ENCODE measurements at places on chromosomes 7 and 10.
A peak's percentile ranks its signal among the peaks of the same experiment; 100 is the strongest.

- DNase-seq: no peak
Measured at GRCh38 chr7:28980451-28981160, 22.5 kb upstream of the TRIL start.

GRCh38 chr10:117014835-117015234 is 9.8 kb upstream of the SHTN1 start:
- DNase-seq: no peak

GRCh38 chr7:112876877-112877276 is 86.7 kb upstream of the TMEM168 start:
- peak; percentile 56 for DNase-seq

DNA sequence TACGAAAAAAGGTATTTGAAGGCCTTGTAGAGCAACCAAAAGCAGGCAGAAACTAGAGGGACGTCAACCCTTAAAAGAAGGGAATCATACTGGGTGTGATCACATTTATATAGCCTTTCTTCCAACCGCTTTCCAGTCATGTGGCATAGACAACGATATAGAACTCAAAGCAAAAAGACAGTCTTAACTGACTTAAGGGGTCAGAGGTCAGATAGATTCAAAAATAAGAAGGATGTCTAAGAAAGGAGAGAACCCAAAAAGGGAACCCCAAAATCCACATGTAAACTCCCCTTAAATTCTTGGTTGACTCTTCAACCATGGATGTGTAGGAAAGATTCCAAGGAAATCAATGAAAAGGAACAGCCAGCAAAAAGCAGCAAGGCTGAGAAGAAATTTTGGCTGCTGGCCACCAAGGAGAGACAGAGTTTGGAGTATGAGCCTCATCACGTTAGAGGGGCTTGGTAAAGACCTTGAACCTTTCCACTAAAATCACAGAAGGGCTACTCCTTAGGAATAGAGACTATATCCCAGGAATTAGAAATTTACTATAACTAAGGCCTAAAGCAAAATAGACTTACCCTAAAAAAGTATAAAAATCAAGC is 8.6 kb downstream of the BCAP29 start:
- no peak for DNase-seq

- no peak for DNase-seq
Measured at GRCh38 chr7:155682484-155682883, 38.0 kb downstream of the RBM33 start.

- peak; percentile 49 for DNase-seq
Measured at GRCh38 chr7:99707096-99707495, 27.3 kb upstream of the CYP3A5 start.

- no peak for DNase-seq
Measured at GRCh38 chr10:117047947-117048346, 43.0 kb upstream of the SHTN1 start.

DNA sequence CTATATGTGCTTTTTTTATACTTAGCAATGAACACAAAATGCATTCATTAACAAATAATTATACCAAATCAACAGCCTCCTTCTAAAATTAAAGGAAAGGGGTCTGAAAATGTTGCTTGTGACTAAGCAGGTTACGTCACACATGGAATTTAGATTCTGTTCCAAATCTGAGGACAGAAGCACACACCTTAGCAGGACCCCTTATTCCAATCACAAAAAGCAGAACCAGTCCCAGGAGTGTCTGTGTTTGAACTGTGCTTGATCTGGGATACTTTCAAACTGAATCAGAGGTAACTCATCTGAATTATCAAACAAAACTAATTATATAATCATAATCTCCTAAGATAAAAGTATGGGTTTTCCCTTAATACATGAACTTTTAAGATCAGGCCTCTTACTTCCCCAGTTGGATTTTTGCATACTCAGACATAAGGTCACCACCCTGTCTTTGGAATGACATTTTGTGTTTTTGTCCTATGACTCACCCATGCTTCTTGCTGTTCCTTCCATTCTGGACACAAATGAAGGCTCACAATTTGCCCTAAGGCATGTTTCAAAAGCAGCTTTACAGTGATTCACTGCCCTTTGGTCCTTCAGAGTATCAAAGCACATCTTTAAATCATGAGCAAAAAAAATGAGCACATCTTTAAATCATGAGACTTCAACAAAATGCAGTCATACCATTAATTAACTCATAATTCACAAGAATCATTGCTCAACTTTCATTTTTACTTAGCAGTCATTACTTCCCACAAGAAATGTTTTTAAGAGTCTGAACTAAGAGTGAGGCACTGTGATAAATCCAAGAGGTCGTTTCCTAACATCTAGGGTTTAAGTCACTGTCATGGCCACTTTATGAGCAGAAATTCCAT is 35.5 kb downstream of the SEMA3C start:
- DNase-seq: peak; percentile 98

DNA sequence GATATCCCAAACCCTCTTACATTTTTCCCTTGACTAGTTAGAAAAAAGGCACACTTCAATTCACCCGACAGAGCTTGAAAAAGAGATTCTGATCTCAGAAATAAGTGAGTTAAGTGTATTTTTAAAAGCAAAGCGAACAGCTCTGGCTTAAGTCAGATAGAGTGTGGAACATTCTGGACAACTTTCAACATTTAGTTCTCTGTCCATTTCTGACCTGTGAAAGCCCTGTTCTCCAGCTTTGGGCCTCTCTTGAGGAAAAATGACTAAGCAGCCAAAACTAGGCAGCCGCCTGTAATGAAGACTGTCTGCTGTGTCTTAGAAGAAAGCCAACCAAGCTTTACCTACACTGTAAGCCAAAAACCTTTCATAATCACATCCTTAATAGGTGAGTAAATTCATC is 50.5 kb downstream of the CDK6 start:
- peak; percentile 87 for DNase-seq

GRCh38 chr7:70704831-70705346 is 427.1 kb upstream of the GALNT17 start:
- peak; percentile 6 for DNase-seq

DNA sequence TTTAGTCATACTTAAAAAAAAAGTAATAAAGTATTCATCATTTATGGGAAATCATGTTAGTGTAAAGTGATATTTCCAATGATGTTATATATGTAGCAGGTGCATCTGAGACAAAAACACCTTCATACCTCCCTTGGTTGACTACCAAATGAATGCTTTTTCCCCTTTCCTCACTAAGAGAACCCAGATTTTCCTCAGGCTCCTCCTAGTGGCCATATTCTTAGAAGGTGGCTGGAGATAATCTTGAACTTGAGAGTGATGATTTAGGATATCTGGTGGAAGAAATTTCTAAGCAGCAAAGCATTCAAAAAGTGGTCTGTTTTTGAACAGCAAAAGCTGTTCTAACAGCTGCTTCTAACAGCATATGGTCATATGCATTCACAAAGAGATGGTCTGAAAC is 16.8 kb upstream of the DNAH11 start:
- DNase-seq: peak; percentile 9

- no peak for DNase-seq
Measured at GRCh38 chr10:47023237-47024045, 112.2 kb downstream of the PTPN20 start.

DNA sequence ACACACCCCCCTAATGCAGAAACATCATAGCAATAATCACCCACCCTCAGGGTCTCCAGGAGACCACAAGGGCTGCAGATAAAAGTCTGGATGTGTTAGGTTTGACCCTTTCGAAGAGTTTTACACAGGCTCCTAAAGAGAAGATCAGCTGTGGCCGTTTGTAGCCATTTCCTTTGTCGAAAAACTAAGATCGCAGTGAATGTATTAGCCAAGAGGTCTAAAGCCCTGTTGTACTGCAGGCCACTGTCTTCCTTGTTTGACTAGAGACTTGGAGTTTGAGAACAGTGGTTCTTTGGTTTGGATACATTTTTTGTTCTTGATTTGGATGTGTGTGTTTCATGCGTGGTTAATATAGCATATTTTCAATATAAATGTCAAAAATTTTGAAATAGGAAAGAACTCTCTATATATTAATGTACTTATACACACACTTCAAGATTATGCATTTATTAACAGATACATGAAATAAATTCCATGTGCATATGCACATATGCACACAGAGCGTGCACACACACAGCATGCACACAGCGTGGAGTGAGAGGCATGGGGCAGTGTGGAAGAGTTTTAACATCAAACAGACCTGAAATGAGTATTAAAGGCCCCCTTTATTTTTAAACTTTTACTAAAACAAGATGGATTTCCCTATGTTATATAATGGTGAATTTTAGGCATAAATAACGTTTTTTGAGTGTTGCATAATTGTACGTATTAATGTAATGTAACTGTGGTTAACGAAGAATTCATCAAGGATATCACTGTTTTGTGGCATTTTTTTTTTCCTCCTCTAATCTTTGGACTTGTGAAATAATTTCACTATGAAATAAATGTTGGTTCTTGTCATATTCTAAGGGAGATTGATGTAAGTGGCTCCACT is 2.2 kb downstream of the IKZF1 start:
- DNase-seq: no peak

DNA sequence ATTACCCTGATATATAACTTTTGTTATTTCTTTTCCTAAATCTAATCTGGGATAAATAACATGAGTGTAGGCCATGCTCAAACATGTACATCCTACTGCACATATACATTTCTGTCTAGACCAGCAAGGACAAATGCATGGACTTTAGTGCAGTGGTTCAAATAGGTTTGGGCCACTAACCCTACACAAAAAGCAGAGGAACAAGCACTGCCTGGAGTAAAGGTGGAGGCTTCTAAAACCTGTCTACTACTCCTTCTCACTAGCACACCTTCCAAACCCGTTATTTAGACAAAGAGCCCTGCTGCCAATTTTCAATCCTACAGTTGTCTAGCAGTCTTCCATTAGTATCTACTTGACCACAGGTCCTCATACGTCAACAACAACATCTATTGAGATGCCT is 34.8 kb downstream of the SGCE start:
- no peak for DNase-seq

DNA sequence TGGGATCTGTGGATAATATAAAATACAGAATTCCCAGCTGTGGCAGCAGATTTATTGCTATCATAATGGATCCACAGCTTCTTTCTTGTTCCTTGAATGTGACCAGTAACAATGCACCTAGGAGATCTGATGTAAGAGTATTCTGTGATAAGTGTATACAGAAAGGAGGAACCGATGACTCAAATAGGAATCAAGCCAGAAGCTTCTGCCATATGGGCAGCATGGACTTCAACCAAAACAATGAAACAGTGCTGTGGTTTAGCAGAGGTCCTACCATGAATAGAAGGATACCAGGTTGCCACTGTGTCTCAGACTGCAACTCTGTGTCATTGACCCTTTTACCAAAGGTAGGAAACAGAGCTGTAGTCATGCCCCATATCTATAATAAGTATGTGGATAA is 81.8 kb downstream of the PTPRZ1 start:
- peak; percentile 62 for DNase-seq

DNA sequence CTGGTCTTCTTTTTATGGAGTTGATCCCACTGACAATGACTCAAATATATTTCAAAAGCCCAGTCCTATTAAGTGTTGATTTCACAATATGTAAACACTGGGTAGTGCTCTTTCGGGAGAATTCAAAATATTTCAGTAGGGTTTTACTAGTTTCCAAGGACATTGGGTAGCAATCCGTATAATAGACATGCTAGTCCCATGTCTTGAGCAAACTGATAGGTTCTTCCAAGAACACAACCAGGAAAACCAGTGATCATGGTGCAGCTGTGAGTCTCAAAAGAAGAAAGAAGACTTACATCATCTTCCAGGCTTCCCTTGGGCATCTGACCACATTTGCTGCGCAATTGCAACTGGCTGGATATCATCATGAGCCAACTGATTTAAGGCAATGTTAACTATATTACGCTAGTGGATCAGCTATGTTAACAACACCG is 59.3 kb upstream of the APBB1IP start:
- no peak for DNase-seq

Measured in iris pigment epithelial cell (primary cell).